ENCODE measurements at places on chromosomes 12 and 14.

- no peak for DNase-seq
Measured at GRCh38 chr14:104286086-104286485, 147.7 kb downstream of the KIF26A start.

DNA sequence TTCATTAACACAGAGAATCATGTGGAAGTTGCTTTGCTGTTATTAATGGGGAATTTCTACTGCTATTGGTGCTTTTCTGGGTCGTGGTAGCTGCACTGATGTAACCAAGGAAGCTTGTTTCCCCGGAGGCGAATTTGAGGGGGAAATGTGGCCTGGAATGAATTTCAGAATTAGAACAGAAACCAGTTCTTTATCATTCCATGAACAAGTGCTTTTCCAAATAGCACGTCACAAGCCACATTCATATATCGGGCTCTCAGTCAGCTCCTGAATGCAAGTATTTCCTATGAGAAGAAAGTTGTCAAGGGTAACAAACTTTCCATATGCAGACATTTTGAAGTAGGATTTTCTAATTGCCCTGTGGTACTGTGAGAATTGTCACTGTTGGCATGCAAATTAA lies 1353.2 kb downstream of the AACS start:
- DNase-seq: no peak

DNA sequence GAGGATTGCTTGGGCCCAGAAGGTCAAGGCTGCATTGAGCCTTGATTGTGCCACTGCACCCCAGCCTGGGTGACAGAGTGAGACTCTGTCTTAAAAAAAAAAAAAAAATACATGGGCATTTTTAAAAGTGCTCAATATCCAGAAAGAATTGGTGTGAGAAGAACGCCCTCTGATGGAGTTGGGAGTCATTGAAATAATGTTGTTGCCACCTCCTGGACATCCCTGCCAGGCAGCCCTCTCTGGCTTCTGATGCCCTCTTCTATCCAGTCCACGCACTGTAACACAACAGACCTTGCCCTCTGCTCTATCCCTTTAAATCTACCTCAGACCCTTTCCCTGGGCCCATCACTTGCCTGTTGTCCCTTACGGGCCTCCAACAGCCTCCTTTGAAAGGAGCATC lies 4.9 kb downstream of the PTGDR start:
- no peak for DNase-seq

DNA sequence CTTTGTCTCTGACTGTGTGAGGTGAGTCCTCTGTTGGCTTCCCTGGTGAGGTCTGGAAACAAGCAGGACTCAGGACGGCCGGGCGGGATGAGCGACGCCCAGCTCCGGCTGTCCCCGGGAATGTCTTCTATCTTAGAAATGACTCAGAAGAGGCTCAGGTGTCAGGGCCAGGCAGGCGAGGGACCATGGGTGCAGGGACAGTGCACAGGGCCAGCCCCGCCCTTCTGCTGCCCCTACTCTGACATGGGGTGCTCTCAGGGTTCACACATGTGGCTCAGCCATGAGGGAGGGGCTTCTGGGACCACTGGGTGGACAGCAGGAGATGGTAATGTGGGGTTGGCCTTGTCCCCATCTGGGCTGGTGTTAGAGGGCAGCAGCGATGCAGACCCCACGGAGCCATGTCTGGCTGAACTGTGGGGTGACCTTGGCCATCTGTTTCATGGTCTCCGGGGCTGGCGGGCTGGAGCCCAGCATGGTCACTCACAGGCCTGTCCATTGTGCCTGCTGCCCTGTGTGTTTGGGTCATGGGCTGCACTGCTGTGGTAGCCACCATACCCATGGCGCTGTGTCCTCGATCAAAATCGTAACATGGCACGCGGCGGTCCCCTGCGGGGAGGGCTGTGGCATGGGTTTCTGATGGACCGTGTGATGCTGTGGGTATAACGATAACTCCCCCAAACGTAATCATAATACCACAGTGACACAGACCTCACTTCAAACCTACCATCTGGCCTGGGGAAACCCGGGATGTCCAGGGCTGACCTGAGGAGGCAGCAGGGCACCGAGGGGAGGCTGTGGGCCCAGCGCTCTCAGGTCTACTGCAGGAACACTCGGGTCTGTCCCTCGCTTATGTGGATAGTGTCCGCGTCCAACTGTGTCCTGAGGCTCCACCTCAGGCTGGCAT lies 368.8 kb downstream of the TMEM121 start:
- no peak for DNase-seq

GRCh38 chr12:1928439-1929121 lies 10.1 kb upstream of the CACNA2D4 start:
- no peak for DNase-seq

GRCh38 chr12:508795-509194 lies 49.1 kb downstream of the B4GALNT3 start:
- DNase-seq: no peak

DNA sequence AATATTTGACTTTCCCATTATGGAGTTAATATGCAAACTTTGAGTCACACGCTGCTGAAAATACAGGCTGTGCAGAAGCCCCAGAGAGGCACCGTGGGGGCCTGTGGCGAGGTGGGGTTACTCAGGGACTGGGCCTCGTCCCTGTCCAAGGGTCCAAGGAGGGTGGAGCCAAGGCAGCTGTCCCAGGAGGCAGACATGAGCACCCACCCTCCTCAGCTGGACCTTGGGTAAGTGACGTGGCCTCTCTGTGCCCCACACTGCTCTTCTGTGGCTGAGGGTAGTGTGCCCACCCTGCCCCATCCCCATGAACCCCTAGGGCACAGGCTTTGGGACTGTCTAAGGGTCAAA lies 39.4 kb downstream of the FAM222A start:
- DNase-seq: no peak

- no peak for DNase-seq
Measured at GRCh38 chr12:120321382-120322202, 6.0 kb downstream of the PLA2G1B start.

GRCh38 chr14:74551431-74552371 lies 58.1 kb downstream of the ISCA2 start:
- DNase-seq: no peak

GRCh38 chr14:84477996-84478395 lies 1051.9 kb upstream of the FLRT2 start:
- no peak for DNase-seq

- no peak for DNase-seq
Measured at GRCh38 chr12:5505751-5506150, 73.8 kb downstream of the NTF3 start.

- DNase-seq: no peak
Measured at GRCh38 chr12:53332744-53333143, 3.4 kb downstream of the SP7 start.

- DNase-seq: no peak
Measured at GRCh38 chr14:54493293-54493692, 4.5 kb upstream of the GMFB start.

DNA sequence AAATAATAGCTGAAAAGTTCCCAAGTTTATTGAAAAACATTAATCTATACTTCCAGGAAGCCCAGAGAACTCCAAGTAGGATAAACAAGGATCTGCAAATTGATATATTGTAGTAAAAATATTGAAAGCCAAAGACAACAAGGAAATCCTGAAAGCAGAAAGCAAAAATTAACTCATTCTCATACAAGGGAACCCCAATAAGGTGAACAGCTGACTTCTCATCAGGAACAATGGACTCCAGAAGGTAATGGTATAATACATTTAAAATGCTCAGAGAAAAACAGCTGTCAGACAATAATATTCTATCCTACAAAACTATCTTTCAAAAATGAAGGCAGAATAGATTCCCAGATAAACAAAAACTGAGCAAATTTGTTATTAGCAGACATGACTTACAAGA lies 138.1 kb upstream of the BMP4 start:
- DNase-seq: no peak
